Right atrium auricular region (tissue), 2 donors: ENCODE measurements at places on chromosomes 1 and 21. TPM values are rescaled to one million over a fixed set of nuclear protein-coding genes. Genes with fewer than 3 reads are reported as not detected.

AMY2A gene
- not detected for total RNA-seq

DIPK1A gene
- total RNA-seq = 5.9 TPM

GJA8 gene
- total RNA-seq = not detected

C4BPB gene
- total RNA-seq = not detected

CRYBG2 gene
- not detected for total RNA-seq

AVPR1B gene
- not detected for total RNA-seq

LRRIQ3 gene
- not detected for total RNA-seq

OR2T33 gene
- not detected for total RNA-seq

DNA sequence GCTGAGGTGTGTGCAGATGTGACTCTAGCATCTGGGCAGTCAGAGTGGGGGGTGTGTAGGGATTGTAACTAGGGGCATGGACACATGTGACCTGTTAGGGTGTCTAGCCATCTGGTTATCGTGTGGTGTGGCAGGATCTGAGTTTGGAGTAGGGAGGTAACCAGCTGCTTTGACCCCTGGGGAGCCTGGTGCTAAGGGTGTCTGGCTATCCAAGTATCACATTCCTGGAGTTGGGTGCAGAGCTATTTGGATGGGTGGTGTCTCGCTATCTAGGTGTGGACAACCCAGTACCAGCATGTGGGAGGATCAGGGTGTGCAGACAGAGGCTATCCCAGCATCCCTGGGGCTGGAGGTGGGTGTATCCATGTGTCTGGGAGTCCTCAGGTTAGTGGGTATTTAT is 4.7 kb downstream of the PTPRU start:
- H3K36me3 ChIP-seq = no peaks in the 10 kb centered on the region
- no peaks in the 10 kb centered on the region for H3K4me1 ChIP-seq
- DNase-seq = no peak
- no peaks in the 10 kb centered on the region for H3K27me3 ChIP-seq

DNA sequence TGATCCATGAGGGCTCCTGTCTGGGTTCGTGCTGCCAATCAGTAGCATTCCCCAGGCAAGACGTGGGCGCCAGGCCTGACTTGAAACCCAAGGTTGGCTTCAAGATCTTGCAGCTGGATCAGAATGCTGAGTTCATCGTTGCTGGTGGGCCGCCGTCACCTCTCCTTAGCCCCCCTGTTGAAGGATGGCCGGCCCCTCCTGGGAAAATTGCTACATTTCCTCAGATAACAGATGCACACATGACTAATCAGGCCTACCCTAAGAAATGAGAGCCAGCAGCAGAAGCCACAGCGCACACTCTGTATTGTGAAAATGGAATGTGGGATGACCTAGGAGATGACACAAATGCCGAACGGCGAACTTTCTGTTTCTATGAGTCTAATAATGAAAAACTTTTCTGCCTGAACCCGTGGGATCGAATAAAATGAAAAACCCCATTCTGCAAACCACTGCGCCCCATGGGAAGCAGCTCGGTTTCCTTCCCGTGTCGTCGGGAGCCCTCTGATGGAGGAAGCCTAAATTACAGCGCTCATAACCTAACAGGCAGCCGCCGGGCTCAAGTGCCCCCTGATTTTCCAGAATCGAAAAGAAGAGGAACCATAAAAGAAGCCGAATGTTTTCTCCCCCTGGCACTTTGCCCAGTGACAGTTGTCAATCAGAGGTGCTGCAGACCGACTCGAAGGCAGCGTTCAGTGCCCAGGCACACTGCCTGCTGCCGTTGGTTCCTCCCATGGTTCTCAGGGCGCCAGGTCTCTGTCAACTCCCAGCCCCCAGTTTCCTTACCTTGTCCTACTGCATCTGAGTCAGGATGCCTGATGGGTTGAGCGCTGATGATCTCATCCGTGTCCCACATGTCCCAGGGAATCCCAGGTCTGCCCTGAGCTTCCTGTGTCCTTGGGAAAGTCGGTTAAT is 38.2 kb upstream of the H6PD start:
- H3K27me3 ChIP-seq = no peaks in the 10 kb centered on the region
- no peaks in the 10 kb centered on the region for H3K4me1 ChIP-seq
- peak overlapping the region; percentile 17 for H3K27ac ChIP-seq
- H3K4me3 ChIP-seq = peak overlapping the region; percentile 12
- DNase-seq = peak; percentile 84

- H3K4me3 ChIP-seq = no peak overlapping the region
- no peak overlapping the region for H3K27ac ChIP-seq
- peaks cover 41% of the 10 kb centered on the region for H3K4me1 ChIP-seq
- H3K36me3 ChIP-seq = no peaks in the 10 kb centered on the region
- no peak for DNase-seq
- H3K27me3 ChIP-seq = no peaks in the 10 kb centered on the region
Measured at GRCh38 chr1:41842993-41843755, 75.5 kb downstream of the HIVEP3 start.

DNA sequence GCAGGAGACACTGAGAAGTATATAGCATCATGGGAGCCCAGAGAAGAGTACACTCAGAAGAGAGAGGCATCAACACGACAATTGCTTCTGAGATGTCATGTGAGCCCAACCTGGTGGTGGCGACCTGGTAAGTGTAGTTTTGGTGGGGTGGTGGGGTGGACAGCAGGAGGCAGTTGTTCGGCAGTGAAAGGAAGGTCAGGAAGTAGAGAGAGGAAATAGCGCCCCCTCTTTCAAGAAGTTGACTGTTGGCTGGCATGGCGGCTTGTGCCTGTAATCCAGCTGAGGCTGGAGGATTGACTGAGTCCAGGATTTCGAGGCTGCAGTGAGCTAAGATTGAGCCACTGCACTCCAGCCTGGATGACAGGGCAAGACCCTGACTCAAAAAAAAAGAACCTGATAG is 12.6 kb downstream of the RSPO1 start:
- H3K36me3 ChIP-seq = no peaks in the 10 kb centered on the region
- no peak for DNase-seq
- no peak overlapping the region for H3K27ac ChIP-seq
- no peaks in the 10 kb centered on the region for H3K4me1 ChIP-seq
- H3K27me3 ChIP-seq = no peaks in the 10 kb centered on the region
- no peak overlapping the region for H3K4me3 ChIP-seq

GRCh38 chr21:27043377-27043776 is 76.5 kb upstream of the ADAMTS5 start:
- H3K36me3 ChIP-seq = no peaks in the 10 kb centered on the region
- H3K4me1 ChIP-seq = no peaks in the 10 kb centered on the region
- DNase-seq = no peak
- H3K4me3 ChIP-seq = no peak overlapping the region

- no peak for DNase-seq
- no peak overlapping the region for H3K27ac ChIP-seq
- H3K4me3 ChIP-seq = no peak overlapping the region
- H3K4me1 ChIP-seq = peaks cover 14% of the 10 kb centered on the region
- no peaks in the 10 kb centered on the region for H3K27me3 ChIP-seq
Measured at GRCh38 chr1:246001142-246001836, 505.8 kb downstream of the SMYD3 start.

GRCh38 chr1:154219541-154219940 is 1.2 kb upstream of the UBAP2L start:
- H3K4me1 ChIP-seq = peaks cover 55% of the 10 kb centered on the region
- H3K27ac ChIP-seq = peak overlapping the region; percentile 97
- H3K27me3 ChIP-seq = no peaks in the 10 kb centered on the region
- peak overlapping the region; percentile 94 for H3K4me3 ChIP-seq
- DNase-seq = no peak
- H3K36me3 ChIP-seq = peaks cover 27% of the 10 kb centered on the region

- no peaks in the 10 kb centered on the region for H3K27me3 ChIP-seq
- H3K36me3 ChIP-seq = peaks cover 10% of the 10 kb centered on the region
- DNase-seq = no peak
Measured at GRCh38 chr1:90919900-90920299, 101.9 kb downstream of the ZNF644 start.

DNA sequence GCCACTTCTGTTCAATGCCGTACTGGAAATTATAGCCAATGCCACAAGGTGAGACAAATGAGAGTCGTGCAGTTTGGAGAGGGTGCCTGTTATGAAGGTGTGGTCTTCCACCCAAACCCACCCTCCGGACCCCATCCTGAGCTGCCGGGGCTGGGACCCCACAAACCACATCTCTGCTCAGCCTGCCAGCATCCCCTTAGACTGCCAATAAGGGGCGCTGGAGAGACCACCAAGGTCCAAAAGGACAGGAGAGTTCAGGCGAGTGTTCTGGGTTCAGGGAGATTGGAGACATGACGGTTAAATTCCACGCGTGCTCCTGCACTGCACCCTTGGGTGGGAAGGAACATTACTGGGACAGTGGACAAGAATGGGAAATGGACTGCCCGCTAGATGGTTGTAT is 48.7 kb upstream of the COL18A1 start:
- H3K27ac ChIP-seq = peak overlapping the region; percentile 83
- DNase-seq = no peak
- H3K27me3 ChIP-seq = no peaks in the 10 kb centered on the region

GRCh38 chr1:160724465-160725242 is 13.0 kb upstream of the CD48 start:
- DNase-seq = no peak
- no peak overlapping the region for H3K4me3 ChIP-seq
- H3K36me3 ChIP-seq = no peaks in the 10 kb centered on the region
- H3K27me3 ChIP-seq = no peaks in the 10 kb centered on the region
- H3K27ac ChIP-seq = no peak overlapping the region

GRCh38 chr1:76018045-76018444 is 56.5 kb upstream of the ST6GALNAC3 start:
- no peaks in the 10 kb centered on the region for H3K36me3 ChIP-seq
- H3K27me3 ChIP-seq = no peaks in the 10 kb centered on the region
- DNase-seq = no peak
- no peak overlapping the region for H3K27ac ChIP-seq
- no peaks in the 10 kb centered on the region for H3K4me1 ChIP-seq

DNA sequence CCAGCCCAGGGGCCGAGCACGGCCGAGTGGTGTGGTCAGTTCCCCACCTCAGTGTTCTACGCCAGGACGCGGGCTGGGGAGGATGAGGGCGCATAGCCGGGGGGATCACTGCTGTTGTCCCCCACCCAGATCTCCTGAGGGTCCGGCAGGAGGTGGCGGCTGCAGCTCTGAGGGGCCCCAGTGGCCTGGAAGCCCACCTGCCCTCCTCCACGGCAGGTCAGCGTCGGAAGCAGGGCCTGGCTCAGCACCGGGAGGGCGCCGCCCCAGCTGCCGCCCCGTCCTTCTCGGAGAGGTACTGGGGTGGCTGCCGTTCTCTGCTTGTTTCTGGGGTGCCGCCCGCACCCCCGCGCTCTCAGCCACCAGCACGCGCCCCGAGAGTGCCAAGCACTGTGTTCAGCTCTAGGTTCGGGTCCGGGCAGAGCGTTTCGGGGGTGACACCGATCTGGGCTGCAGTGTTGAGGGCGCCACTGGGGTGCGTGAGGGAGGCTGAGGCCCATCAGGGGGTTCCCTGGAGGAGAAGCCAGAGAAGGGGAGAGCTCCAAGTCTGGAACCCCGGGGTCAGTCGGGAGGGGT is 17.4 kb downstream of the SAMD11 start:
- no peaks in the 10 kb centered on the region for H3K27me3 ChIP-seq
- H3K36me3 ChIP-seq = peaks cover 9% of the 10 kb centered on the region
- no peak for DNase-seq
- H3K4me3 ChIP-seq = peak overlapping the region; percentile 49
- peak overlapping the region; percentile 65 for H3K27ac ChIP-seq
- no peaks in the 10 kb centered on the region for H3K4me1 ChIP-seq
